T-cell (primary cell): ENCODE measurements at places on chromosomes 12 and 14.
A peak's percentile ranks its signal among the peaks of the same experiment; 100 is the strongest.

DNA sequence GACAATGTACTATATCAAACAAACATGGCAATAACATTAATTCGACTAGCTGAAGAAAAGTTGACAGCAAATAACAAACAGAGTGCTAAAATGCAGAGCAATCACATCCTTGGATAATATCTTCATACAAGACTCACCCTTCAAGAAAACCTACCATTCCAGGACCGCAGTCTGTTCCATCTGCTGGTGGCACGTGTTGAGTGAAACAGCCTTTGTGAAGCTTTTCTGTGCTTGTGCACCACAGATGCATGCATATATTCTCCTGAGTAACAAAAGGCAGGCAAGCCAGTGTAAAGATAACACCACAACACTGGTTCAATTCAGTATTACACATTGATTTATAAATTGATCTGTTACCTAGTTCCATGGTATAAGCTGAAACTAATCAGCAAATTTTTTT, 89.3 kb downstream of the ADAMTS20 start:
- no peak for DNase-seq

DNA sequence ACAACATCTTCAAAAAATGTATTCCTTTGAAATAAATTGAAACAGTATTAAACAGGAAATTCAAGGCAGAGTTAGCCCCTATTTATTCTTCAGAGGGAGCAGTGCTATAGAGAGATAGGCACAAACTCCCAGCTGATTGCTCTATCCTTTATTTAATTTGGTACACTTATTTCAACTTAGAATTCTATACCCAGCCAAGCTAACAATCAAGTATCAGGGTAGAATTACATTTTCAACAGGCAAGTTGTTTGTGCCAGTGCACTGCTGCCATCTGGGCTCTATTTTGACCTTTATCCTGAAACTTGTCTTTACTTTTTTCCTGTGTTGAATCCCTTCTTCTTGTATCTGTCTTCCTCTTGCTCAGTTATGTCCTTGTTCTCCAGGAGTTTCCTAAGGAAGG, 159.2 kb downstream of the STXBP6 start:
- no peak for DNase-seq

- DNase-seq, result no peak
Measured at GRCh38 chr12:50572760-50573159, 68.0 kb downstream of the DIP2B start.

DNA sequence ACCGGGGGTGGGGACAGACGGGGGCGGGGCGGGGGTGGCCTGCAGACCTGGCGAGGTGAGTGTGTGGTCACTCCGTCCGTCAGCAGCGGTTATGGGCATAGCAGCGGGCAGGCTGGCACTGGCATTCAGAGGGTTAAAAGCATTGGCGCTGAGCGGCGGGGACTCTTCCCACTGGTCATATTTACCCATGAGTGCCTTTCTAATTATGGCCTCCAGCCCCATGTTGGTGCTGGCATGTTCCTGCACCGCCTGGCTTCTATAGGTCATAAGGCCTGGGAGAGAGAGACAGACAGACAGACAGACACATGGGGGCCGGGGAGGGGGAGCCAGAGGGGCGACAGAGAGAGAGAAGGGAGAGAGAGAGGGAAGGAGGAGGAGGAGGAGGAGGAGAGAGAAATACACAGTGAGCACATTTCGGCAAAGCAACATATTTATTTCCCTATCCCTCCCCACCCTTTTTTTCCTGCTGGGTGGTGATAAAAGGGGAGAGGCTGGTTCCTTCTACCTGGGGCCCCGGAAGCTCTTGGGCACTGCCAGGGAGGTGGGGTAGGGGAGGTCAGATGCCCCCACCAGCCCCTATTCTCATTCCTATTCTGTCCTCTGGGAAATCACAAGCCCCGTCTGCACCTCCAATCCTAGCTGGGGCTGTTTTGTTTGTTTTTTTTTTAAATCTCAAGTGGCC, 32.6 kb downstream of the RFLNA start:
- no peak for DNase-seq

GRCh38 chr12:45994736-45995135, 4.4 kb upstream of the SCAF11 start:
- DNase-seq, result no peak

GRCh38 chr14:56198438-56198837, 80.2 kb downstream of the PELI2 start:
- no peak for DNase-seq

GRCh38 chr12:54032086-54032619, 697 bp upstream of the HOXC5 start:
- DNase-seq, result no peak

DNA sequence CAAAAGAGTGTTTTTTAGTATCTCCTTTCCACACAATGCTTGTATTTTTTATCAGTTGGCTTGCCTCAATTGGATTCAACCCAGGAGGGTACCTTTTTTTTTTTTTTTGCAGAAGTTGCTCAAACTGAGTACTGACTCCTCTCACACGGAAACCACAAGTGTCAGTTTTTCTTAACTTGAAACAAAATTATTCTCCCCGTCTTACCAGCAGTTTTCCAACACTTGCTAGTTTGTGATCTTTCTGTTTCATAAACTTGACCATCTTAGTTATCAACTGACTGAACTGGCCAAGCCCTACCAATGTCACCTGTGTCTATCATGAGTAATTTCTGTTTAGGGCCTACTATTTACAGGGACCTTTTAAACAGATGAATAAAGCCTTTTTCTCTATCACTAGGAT, 34.1 kb upstream of the ITPR2 start:
- DNase-seq, result no peak

DNA sequence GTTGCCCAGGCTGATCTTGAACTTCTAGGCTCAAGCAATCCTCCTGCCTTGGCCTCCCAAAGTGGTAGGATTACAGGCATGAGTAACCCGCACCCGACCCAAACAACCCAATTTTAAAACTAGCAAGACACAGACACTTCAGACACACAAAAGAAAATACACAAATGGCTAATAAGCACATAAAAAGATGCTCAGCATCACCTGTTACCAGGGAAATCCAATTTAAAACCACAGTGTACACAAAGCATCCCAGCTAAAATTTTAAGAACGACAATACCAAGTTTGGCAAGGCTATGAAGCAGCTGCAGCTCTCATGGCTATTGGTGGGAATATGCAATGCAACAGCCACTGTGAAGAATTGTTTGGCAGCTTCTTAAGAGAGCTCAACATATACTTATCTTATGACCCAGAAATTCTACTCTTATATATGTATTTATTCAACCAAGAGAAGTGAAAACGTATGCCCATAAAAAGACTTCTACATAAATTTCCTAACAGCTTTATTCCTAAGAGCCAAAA, 42.0 kb downstream of the BDKRB1 start:
- DNase-seq, result no peak

- DNase-seq, result no peak
Measured at GRCh38 chr12:106719879-106720278, 54.6 kb upstream of the RIC8B start.

- DNase-seq, result no peak
Measured at GRCh38 chr14:83164016-83164415, 1630.4 kb upstream of the SEL1L start.

GRCh38 chr12:123149501-123150274, 1.2 kb downstream of the PITPNM2 start:
- DNase-seq, result no peak

DNA sequence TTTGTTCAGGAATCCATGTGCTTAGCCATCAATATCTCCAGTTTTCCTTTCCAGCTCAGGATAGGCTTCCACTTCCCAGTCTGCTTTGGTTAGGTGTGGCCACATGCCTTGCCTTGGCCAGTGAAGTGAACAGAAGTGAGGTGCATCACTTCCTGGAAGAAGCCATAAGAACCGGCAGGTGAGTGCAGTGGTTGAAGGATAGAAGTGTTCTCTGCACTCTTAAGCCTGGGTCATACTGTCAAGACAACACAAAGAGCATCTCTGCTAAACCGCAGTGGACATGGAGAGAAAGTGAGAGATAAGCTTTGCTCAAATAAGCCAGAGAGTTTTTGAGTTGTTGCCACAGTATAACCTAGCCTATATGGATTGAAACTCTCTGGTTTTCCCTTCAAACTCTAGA, 11.4 kb downstream of the GNG2 start:
- DNase-seq, result no peak

- no peak for DNase-seq
Measured at GRCh38 chr12:87302126-87302745, 727.0 kb downstream of the C12orf50 start.

DNA sequence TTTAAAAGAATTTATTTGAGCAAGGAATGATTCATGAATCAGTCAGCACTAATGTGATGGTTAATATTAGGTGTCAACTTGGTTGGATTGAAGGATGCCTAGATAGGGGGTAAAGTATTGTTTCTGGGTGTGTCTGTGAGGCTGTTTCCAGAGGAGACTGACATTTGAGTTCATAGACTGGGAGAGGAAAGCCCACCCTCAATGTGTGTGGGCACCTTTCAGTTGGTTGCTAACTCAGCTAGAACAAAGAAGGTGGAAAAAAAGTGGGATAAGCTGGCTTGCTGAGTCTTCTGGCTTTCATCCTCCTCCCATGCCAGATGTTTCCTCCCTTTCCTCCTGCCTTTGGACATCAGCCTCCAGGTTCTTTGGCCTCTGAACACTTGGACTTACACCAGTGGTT, 47.2 kb downstream of the TESPA1 start:
- DNase-seq, result no peak

GRCh38 chr14:70073924-70074566, 114.7 kb downstream of the SLC8A3 start:
- DNase-seq, result no peak

DNA sequence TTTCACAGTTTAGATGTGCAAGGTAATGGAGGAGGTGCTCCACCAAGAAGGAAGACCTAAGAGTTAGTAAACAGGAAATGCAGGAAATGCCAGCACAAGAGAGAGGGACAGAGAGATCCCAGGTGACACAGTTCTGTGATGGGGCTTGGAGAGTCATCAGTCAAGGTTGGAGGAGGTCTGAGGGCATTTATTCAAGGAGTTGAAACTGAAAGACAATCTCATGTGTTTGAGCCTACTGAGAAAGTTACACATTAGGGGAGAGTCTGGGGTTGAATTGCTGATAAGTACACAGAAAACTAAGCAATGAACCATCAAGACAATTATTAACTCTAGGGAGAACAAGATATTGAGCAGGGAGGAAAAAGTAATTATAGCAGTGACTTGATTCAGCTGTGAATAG, 138.5 kb downstream of the ANO6 start:
- no peak for DNase-seq

GRCh38 chr12:115402443-115403180, 718.6 kb upstream of the TBX3 start:
- no peak for DNase-seq

- no peak for DNase-seq
Measured at GRCh38 chr14:70988452-70988851, 81.2 kb downstream of the PCNX1 start.

DNA sequence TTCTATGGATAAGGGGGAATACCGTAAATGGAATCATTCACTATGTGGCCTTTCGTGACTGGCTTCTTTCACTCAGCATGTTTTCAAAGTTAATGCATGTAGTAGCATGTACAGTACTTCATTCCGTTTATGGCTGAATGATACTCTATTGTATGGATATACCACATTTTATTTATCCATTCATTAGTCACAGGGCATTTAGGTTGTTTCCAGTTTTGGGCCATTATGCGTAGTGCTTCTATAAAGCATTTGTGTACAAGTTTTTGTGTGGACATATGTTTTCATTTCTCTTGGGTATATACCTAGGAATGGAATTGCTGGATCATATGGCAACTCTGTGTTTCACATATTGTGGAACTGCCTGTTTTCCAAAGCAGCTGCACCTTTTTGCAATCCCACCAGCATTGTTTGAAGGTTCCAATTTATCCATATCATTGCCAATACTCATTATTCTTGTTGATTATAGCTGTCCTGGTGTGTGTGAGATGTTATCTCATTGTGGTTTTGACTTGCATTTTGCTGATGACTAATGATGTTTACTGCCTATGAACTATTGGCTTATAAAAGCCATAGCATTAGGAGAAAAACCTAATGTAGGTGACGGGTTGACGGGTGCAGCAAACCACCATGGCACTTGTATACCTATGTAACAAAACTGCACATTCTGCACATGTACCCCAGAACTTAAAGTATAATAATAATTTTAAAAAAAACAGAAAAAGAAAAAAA, 45.5 kb downstream of the ATF7IP start:
- DNase-seq, result peak; percentile 36

GRCh38 chr14:70514168-70515069, 20.4 kb downstream of the ADAM20 start:
- DNase-seq, result no peak

DNA sequence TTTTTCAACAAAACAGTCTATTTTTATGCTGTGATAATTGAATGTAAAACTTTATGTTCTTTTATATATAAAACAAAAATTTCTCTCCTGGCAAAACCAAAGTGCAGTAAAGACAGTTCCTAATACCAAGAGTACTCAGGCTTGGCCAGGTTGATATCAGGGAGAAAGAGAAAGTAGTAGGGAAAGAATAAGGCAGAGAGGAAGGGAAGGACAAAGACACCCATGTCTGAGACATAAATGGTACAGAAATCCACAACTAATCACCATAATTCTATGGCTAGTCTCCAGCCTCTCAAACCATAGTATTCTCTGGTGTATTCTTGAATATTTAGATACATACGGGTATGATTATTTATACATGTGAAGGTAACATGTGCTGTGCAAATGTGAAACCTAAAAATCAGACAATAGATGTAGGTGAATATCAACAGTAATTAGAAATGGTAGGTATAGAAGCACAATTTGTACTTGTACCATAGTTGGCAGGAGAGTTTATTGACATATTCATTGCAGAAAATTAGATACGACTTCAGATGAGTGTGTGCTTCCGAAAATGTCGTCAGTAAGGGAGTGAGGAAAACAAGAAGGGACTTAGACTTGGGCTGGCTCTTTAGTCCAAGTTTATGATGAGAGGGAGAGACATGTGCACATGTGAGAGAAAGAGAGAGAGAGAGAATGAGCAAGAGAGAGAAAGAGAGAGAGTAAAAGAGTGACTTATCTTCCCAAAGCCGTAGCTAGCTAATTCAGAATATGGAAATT, 230.8 kb upstream of the NPAS3 start:
- no peak for DNase-seq

DNA sequence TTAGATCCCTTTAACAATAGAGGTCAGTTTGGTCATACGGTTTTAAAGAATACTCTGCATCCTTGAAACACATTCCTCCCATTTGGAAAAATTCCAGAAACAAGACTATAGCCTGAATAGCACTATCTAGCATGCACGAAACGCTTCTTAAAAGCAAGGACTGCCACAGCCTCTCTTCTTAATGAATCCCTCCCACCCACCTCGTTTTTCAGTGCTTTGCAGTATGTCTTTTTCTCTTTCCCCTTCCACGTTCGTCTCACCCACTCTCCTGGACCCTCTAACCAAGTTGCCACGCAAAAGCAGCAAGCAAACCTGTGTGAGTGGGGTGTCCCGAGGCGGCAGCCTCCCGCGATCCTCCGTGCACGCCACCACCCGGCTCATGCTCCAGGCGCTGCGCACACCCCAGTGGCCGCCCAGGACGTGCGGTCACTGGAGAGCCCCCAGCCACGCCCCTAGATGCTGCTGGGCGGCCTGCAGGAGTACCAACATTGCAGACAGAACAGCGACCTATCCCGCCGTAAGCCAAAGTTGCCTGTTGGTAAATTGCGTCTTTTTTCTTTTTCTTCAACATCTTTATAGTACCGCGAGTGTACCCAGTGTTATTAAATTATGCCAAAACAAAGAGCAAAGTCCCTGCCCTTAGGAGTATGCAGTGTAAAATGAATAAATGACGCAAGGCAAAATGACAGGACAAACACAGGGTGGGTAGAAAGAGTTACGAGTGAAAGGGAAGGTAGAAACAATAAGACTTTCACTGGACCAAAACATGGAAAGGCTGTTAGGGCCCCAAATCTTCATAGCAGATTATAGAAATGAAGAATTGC, at the start of gene SLC38A4:
Gene SLC38A4, minus strand, starts transcription at position 407 of the 824 bp plus-strand sequence. CDS start 32,926 bp downstream, outside the sequence.
- no peak for DNase-seq

- no peak for DNase-seq
Measured at GRCh38 chr12:124607681-124608425, 40.4 kb upstream of the NCOR2 start.
